Esophagus muscularis mucosa (tissue), 4 donors: ENCODE measurements at places on chromosomes 6 and 20. TPM values are rescaled to one million over a fixed set of nuclear protein-coding genes. Genes with fewer than 3 reads are reported as not detected.
A peak's percentile ranks its signal among the peaks of the same experiment; 100 is the strongest.

Gene BICRAL
- 27.9 TPM for total RNA-seq

- DNase-seq: no peak
- no peak overlapping the region for H3K27ac ChIP-seq
- no peak overlapping the region for H3K4me3 ChIP-seq
- H3K4me1 ChIP-seq: no peaks in the 10 kb centered on the region
- no peaks in the 10 kb centered on the region for H3K36me3 ChIP-seq
- H3K27me3 ChIP-seq: no peaks in the 10 kb centered on the region
Observed at GRCh38 chr20:48816282-48817205, 11.3 kb downstream of the PREX1 start.

DNA sequence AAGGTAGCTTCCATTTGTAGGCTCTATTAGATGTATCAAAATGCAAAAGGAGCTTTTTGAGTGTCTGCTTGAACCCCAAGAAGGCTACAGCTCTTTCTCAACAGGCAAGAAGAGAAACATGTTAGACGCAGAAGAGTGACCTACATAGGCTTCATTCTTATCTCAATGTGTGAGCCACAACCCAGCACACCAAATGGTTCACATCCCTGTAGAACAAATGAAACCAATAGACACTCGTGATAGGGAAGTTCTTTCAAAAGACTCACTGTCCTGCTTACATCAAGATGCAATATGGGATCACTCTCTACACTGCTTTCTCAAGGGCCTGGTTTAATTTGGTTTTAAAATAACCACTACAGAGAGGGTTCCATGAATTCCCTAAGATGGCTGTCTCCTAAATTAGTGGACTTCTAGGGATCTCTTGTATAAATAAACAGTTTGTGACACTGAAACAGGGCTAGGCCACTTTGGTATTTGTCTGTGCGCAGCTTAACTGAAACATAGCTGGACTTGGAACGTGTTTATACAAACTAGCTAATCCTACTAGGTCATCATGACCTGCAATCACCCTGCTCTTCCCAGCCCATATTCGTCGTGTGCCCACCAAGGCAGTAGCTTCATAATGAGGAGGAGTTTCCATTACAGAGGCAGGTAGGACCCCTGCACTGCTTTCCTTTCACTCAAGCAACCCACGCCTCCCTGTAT lies 225.4 kb upstream of the PREP start:
- H3K4me3 ChIP-seq: no peak overlapping the region
- H3K27me3 ChIP-seq: no peaks in the 10 kb centered on the region
- no peak for DNase-seq
- no peaks in the 10 kb centered on the region for H3K36me3 ChIP-seq
- no peak overlapping the region for H3K27ac ChIP-seq

DNA sequence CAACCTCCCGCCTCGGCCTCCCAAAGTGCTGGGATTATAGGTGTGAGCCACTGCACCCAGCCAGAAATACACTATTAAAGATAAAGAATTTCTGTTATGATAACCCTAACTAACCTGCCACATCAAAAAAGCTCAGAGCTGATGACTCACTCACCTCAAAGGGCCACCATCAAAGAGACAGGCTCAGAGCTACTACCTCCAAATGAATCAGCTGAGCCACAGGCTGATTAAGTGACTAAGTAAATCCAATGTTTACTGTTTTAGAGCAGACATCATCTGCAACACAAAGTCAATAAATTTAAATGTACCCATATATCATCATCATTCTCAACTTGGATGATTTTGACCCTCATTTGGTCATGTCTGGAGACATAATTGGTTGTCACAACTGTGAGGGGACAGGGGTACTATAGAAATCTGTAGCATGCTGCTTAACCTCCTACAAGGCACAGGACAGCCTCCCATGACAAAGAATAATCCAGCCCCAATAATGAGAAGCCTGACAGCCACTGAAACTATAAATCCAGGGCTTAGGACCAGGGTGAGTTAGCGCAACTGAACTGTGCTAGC lies 106.5 kb downstream of the ATP9A start:
- peaks cover 1% of the 10 kb centered on the region for H3K36me3 ChIP-seq
- no peak overlapping the region for H3K27ac ChIP-seq
- DNase-seq: no peak
- peaks cover 8% of the 10 kb centered on the region for H3K4me1 ChIP-seq
- no peak overlapping the region for H3K4me3 ChIP-seq

- H3K27me3 ChIP-seq: peaks cover 13% of the 10 kb centered on the region
- DNase-seq: no peak
- H3K27ac ChIP-seq: peak overlapping the region; percentile 85
- peaks cover 35% of the 10 kb centered on the region for H3K4me1 ChIP-seq
- no peaks in the 10 kb centered on the region for H3K36me3 ChIP-seq
Observed at GRCh38 chr6:37698264-37699137, 818 bp upstream of the MDGA1 start.
